ENCODE measurements at places on chromosomes 7 and 10.

DNA sequence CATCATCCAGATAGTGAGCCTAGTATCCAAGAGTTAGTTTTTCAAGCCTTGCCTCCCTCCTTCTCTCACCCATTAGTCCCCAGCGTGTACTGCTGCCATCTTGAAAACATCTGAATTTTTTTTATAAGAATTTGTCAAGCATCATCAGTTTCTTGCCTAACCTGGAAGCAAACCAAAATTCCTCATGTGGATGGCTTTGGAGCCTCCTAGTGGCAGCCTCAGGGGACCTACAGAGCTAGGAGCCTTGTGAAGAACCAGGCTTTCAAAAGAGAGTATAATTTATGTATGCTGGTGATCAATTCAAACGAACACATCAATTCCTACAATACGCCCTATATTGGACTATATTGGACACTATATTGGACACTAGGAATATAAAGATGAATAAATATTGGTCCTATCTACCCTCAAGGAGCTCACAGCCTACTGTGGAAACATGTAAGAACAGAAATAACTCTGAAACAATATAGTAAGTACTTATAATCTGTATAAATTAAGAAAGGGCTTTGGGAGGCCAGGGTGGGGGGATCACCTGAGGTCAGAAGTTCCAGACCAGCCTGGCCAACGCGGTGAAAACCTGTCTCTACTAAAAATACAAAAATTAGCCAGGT lies 63.4 kb downstream of the HPSE2 start:
- DNase-seq: peak; percentile 37

DNA sequence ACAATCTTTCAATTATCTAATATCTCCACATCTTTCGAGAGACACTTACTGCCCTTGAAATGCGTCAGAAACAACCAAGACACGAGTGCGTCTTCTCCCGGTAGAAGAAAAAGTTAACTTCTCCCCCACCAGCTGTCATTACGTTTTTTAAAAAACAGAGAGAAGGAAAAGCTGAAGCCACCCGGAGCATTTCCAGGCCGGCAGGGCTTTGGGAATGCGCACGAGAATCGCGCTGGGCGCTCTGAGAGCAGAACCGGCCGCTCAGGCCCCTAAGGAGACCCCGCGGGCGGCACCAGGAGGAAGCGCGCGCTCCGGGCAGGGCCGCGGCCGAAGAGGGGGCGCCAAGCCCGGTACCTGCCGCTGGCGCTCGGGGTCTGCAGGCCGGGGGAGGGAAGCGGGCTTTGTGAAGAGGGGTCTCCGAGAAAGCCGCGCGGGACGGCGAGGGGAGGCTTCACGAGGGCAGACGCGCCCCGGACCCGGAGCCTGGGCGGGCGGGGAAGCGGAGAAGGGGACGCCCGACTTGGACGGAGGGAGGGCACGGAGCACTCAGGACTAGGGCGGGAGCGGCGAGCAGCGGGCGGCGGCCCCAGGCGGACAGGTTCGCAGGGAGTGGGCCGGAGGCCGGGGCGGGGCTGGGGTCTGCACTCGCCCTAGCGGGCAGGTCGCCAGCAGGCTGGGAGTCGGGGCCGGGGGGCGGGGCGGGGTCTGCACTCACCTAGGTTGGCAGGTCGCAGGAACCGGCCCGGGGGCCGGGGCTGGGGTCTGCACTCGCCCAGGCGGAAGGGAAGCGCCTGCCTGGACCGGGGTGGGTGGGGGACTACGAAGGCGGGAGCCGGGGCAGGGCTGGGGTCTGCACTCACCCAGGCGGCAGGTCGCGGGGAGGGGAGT lies 932 bp downstream of the ESYT2 start:
- peak; percentile 30 for DNase-seq

DNA sequence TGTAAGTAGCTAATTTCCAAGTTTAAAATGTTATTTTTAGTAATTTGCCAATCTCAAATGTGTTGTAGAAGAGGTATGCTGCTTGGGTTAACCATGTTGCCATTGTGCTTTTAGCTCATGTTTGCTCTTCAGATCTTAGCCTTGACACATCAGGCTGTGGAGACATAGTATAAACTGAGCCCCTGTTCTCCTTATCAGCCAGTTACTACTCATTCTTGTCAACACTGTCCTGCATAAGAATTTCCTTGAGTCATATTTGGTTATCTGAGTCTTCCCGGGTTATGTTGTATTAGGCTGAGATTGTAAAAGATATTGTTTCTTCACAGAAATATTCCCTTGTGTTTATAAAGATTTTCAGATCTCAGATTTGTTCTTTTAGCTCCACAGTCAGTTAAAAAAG lies 4.1 kb downstream of the SSBP1 start:
- no peak for DNase-seq

DNA sequence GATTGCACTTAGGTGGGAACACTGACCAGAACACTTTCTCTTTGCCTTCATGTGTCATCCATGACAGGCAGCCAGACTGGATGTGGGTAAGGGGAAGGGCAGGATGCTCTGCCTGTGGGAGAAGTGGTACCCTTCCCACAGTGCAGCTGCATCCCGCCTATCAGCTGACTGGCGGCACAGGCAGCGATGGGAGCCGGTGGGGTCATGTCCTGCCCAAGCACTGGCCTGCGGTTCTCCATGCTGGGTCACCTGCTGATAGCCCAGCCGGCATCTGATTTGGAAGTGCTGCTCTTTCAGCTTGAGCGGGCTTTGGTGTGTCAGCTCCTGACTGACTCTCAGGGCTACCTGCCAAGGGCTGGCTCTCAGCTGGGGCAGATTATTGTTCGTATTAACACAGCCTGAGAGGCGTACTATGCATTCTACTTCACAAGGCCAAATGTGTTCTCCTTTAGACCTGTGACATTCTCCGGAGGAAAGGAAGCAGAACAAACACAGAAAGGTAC lies 105.2 kb upstream of the PDLIM1 start:
- DNase-seq: no peak

DNA sequence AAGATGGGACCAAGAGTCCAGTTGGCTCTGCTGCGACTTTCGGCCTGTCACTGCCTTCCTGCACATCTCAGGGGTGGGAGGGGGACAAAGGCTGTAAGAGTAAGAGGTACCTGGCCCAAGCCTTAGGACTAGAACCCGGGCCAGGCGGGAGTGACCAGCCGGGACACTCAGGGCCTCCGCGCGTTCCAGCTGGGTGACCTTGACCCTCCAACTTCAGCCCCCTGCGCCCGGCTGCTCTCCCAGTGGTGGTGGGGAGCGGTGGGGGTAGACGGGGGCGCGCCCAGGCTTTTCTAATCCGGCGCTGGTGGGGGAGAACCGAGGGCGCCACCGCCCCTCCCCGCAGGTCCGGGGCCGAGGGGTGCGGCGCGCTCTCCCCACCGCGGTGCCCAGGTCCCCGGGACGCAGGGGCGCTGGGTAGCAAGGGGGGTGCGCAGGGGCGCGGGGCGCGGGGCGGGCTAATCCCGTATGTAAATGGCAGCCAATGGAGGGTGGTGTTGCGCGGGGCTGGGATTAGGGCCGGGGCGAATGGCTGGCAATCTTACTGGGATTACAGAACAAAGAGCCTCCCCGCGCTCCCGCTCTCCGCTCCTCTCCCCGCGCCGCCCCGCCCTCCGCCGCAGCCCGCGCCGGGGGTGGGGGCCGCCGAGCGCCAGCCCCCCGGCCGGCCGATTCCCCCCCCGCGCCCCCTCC lies at the start of gene GTF2IRD1:
Gene GTF2IRD1 (plus strand): TSS at position 585 of the 690 bp plus-strand sequence. CDS start 54,175 bp downstream, outside the sequence.
- DNase-seq: peak; percentile 81

All from NCI-H524 (cell line).